ENCODE measurements at places on chromosomes 4 and X.

DNA sequence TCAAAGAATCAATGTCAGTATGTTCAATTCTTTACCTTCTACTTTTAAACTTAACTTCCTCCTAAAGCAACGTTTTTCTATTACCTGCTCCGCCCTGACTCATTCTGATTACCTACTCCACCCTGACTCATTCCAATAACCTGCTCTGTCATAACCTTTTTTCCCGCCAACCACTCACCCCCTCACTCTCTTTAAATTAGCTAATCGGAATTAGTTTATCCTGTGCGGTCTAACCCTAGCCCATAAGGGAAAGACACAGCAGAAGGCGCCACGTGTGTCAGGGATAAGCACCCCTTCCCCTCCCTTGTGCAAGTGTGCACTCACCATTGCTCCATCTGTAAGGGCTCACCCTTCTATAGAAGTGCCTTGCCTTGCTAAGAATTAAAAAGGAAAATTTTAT is 64.4 kb downstream of the EIF4E start:
- DNase-seq = no peak

DNA sequence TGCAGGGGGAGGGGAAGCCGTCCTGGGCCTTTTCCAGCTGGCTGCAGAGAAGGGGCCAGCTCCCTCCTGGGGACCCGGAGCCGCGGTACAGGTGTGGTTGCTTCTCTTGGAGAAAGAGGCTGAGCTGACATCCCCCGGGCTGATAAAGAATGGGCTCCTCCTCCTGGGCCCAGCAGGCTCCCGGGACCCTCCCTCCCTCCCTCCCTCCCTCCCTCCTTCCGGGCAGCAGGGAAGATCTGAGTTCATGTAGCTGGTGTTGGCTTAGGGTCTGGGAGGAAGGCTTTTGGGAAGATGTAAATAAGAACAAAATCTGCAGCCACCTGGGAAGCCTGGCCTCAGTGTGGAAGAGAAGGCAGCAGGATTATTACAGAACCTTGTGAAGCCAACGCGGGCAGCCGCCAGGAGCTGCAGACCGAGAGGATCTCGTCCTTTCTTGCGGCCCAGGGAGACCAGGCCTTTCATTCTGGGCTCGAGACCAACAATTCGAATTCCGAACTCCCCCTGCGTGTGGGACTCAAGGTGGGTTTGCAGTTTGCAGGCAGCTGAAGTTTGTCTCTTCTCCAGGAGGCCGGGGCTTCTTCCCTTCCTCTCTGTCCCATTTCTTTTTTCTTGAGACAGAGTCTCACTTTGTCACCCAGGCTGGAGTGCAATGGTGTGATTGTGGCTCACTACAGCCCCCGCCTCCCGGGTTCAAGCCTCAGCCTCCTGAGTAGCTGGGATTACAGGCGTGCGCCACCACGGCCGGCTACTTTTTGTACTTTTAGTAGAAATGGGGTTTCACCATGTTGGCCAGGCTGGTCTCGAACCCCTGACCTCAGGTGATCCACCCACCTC is at the start of gene PLCXD1:
PLCXD1 (plus strand) TSS at position 216 of the 834 bp plus-strand sequence. CDS start 2,807 bp downstream, outside the sequence.
- peak; percentile 84 for DNase-seq

- no peak for DNase-seq
These were observed 255.8 kb upstream of the GPRIN3 start for GRCh38 chr4:89563431-89563830.

DNA sequence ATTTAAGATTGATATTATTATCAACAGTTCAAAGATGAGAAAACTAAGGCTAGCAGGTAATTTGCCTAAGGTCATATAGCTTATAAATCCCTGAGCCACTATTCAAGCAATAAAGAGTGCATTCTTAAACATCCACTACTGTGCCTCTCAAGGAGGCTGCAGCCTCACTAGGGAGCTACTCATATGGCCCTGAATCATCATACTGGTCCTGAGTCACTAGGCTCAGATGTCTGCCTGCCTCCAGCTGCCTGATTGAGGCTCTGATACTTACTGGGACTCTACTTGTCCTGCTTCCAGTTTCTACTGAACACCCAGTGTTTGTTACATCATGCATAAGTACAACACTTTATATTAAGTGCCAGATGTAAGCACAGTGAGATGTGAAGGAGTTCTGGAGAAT is 110.7 kb downstream of the AASDH start:
- no peak for DNase-seq

GRCh38 chr4:135383356-135384288 is 1182.0 kb upstream of the PABPC4L start:
- DNase-seq = no peak

GRCh38 chr4:92307866-92308265 is 4.1 kb downstream of the GRID2 start:
- DNase-seq = no peak

GRCh38 chr4:183106839-183107238 is 7.8 kb downstream of the WWC2 start:
- DNase-seq = no peak

All from right hindlimb (tissue), 1 donor.